Stimulated activated CD8-positive, alpha-beta memory T cell treated with anti-CD3 and anti-CD28 coated beads, Interleukin-7, amount 100 ng/mL, for 4 hours (primary cell): ENCODE measurements at places on chromosomes 12 and 14.

- no peak for DNase-seq
Measured at GRCh38 chr12:79409562-79409961, 281.2 kb downstream of the PAWR start.

DNA sequence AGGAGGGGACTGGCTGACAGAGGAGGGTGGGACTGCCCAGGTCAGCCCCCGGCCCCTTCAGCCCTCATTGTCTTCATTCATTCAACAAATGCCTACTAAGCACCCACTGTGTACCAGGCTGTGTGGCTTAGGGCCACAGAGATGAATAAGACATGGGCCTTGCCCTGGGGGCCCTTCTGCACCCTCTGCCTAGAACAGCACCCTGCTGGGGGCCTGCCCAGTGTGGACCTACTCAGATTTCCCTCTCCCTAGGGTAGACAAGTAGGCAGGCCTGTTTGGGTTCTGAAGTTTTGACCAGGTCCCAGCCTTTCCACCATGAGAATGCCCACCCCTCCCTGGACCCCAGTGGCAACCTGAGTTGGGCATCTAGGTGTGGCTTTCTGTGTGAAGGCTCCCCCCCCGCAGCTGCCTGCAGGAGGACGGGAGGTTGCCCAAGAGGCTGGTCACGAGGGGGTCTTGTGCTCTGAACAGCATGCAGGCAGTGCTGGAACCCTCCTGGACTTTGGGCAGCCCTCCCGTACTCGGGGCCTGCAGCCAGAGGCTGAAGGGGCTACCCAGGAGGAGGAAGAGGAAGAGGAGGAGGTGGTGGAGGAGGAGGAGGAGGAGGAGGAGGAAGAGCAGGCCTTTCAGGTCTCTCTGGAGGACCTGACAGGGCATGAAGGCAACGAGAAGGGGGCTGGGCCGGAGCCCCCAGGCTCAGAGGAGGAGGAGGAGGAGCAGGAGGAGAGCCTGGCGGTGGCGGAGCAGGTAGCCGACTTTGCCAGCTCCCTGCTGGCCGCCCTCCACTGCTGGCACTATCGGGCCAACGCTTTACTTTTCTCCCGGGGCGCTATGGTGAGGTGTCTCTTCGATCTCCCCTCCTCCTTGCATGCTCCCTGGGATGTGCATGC, 33.4 kb downstream of the PLEKHG3 start:
- no peak for DNase-seq

DNA sequence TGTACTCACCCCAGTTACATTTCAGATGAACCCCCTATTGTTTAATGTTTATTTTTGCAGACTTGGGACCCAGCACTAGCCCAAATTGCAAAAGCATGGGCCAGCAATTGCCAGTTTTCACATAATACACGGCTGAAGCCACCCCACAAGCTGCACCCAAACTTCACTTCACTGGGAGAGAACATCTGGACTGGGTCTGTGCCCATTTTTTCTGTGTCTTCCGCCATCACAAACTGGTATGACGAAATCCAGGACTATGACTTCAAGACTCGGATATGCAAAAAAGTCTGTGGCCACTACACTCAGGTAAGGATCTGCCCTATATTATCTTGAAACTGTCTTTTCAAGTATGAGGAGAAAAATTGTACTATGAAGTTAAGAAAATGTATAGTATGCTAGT, 1.2 kb downstream of the GLIPR1 start:
- DNase-seq, result no peak

GRCh38 chr12:102879144-102879763, 37.8 kb downstream of the PAH start:
- no peak for DNase-seq

DNA sequence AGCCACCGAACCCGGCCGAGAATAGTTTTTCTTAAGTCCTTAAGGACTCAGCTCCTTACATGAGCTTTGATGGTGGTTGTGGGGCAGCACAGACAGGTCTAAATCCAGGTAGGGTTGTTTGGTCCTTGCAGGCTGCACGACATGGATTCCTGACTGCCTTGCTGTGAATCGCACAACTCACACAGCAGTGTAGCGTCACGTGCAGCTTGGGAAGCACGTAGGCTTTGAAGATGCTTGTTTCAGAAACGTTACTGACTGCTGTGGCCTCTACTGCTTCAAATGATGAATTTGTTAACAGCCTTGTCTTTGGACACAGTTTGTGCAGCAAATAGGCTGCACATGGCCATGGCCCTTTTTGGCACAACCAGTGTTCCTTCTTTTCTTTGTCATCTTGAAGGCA, 29.9 kb downstream of the ZBTB42 start:
- no peak for DNase-seq

DNA sequence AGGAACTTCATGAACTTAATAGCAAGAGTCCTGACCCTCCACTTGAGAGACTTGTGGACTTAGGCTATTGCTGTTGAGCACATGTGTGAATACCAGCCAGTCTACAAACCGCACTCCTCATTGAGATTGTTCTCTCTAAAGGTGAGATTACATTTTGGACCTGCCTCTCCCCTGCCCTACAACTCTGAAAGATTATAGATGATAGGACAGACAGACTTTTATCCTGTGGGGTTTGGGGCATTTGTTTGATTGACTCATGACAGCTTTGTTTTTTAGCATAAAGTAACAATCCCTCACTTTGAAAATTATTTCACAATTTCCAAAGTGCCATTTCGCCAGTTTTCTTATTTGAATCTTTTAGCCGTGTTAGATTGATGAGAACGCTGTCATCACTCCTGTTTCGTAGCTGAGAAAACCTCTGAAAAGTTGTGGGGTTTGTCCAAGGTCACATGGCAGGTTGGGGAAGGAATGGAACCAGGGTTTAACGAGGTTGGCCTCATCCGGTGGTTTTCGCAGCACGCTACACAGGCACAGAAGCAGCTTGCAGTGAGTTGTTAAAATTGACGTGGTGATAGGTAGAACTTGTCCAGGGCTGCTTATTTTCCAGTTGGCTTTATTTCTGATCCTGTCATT, 836 bp downstream of the EVL start:
- peak; percentile 74 for DNase-seq

- no peak for DNase-seq
Measured at GRCh38 chr12:7859552-7859951, 13.2 kb downstream of the SLC2A14 start.

DNA sequence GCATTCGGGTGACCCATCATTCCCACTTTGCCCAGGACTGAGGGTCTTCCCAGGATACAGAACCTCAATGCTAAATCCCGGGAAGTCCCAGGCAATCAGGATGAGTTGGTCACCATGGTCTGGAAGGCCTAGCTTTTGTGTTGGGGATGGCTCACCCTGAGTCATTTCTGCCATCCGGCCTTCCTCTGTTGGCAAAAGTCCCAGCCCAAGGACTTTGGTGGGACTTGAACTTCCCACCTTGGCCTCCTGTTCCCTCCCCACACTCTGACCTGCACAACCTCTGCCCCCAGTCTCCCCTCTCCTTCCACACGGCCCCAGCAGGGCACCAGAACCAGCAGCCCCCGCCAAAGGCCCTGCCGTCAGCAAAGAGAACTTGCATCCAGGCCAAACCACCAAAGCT, 24.6 kb upstream of the NCOR2 start:
- DNase-seq, result no peak

DNA sequence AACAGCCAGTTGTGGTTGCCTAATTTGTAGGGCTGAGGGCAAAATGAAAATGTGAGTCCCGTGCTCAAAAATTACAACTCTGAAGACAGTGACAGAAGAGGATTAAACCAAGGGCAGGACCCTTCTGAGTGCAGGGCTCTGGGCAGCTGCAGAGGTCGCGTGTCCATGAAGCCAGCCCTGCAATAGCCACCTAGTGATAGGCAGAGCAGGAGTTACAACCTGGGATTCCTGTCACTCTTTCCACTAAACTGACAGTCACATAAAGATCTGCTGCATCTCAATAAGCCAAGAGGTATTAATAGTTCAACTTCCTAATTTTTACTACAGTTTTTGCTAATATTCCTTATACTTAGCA, 94.1 kb downstream of the SLC2A13 start:
- DNase-seq, result no peak

- no peak for DNase-seq
Measured at GRCh38 chr12:132141976-132142678, 2.0 kb downstream of the DDX51 start.

DNA sequence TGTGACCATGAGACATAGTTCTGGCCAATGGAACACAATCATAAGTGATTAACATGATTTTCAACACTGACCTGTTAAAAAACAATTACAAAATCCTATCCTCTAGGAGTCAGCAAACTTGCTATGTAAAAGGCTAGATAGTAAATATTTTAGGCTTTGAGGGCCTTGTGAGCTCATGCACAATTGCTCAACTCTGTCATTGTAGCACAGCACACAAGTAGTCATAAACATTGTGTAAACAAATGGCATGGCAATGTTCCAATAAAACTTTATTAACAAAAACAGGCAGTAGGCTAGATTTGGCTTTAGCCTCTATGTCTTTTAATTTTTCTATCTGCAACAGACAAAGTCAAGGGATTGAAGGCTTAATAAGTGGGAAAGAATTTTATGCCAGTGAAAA, 350.7 kb downstream of the C12orf50 start:
- DNase-seq, result no peak

DNA sequence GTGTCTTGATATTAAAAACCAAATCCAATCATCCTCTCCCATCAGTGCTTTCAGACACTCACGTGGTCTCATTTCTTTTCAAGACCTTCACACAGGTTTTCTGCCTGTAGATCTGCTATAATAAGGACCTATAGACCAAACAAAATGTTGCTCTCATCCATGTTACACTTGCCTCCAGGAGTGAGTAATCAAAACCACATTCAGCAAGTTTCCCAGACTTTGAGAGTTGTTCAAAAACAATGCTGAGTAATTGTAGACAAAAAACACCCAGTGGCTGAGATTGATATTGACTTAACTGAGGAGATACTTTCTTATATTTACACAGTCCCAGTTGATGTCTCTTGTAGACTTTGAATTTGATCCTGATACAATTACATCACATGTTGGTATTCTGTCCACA, 383.1 kb downstream of the TMEM132D start:
- no peak for DNase-seq

GRCh38 chr14:102500158-102500662, 9.4 kb downstream of the ANKRD9 start:
- no peak for DNase-seq

DNA sequence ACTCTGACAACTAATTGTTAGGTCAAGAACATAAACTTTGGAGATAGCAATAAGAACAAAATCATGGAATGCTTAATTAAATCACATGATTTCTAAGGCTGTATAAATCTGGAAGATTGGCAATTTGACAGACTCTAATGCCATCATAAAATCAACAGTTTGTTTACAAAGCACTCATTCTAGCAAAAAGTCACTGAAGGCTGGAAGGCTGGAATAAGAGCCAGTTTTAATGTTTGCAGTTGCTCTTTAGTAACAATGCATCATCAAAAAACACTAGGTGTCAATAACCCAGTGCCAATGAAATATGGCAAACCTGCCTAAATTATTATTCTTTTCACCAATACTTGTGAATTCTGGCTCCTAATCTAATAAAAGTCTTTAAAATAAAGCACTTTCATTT, 65.0 kb downstream of the NUMB start:
- no peak for DNase-seq

GRCh38 chr12:103455020-103455763, 40.6 kb downstream of the C12orf42 start:
- no peak for DNase-seq

DNA sequence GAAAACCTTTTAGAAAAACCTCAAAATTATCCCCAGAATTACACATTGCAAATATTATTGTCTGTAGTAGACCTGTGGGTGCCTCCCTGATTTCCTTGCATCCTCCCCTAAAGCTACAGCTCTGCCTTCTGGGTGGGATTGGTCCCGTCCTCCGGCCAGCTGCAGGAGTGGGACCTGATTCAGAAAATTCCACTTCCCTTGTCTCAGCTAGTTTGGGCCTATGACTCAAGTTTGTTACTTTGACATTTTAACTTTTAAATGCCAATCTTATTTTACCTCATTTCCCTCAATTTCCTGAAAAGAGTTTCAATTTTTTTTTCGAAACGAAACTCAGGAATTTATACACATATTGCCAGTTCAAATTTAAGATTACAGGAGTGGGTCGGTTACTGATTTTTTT, 13.2 kb upstream of the SLC41A2 start:
- DNase-seq, result no peak

- DNase-seq, result peak; percentile 7
Measured at GRCh38 chr12:21502164-21502496, 541 bp downstream of the GOLT1B start.

DNA sequence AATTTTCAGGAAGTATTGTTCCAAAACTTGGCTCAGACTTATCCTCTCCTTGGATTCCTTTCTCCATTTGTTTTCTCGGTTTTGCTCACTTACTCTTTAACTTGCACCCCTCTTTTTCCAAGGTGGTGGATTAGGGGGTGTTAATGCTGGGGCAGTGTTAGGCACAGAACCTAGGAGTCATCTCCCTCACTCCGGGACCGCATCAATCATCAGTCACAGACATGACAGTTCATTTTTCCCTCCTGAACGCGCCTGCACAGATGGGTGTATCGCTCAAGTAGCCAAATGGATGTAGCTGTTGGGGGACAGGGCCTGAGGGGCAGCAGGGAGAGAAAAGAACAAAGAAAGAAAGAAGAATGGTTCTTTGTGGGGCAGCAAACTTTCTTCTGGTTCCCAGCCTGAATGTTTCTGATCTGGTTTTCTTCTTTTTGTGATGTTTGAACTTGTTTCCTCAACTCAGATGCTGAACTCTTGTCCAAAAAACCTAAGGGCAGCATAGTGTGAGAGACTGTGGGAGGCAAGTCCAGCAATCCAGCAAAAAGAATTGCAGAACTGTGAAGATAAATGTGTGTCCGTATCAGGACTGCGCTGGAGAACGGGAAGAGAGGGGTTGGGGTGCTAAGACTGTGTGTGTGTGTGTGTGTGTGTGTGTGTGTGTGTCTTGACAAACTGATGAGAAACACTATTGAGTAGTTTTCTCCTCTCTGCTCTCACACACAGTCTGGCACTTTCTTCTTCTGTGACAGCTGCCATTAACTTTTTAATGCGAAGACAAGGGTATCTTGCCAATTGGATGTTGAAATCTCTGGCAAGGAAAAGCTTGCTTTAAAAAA, 131.1 kb downstream of the FBXL14 start:
- DNase-seq, result no peak

- no peak for DNase-seq
Measured at GRCh38 chr12:44627387-44628166, 248.5 kb downstream of the NELL2 start.

- DNase-seq, result no peak
Measured at GRCh38 chr12:44076871-44077270, 241.0 kb downstream of the TMEM117 start.

DNA sequence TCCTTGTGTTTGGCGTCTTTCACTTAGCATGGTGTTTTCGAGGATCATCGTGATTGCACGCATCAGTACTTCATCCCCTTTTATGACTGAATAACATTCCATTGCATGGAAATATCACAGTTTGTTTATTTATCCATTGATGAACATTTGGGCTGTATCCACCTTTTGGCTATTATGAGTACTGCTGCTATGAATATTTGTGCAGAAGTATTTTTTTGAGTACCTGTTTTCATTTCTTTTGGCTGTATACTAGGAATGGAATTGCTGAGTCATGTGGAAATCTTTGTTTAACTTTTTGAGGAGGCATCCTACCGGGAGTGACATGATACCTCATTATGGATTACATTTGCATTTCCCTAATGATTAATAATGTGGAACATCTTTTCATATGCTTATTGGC, 66.4 kb downstream of the WNK1 start:
- no peak for DNase-seq
